ENCODE measurements at places on chromosomes 5 and 9.

GRCh38 chr5:66987949-66988838 lies 208.4 kb downstream of the CD180 start:
- DNase-seq, result no peak

- no peak for DNase-seq
Observed at GRCh38 chr9:136412962-136413361, 2.5 kb downstream of the PMPCA start.

DNA sequence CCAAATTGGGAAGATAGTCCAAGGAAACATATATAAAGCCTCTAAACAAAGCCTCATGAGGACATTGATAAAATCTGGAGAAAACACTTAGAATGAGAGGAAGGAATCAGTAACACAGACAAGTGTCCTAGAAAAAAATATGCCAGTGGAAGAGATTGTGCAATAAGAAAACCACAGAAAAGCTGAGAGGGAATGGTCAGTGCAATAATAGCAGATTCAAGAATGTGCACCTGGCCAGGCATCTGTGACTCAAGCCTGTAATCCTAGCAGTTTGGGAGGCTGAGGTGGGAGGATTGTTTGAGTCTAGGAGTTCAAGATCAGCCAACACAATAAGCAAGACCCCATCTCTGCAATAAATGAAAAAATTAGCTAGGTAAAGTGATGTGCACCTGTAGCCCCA lies 691.2 kb upstream of the CDH6 start:
- no peak for DNase-seq

GRCh38 chr9:114434878-114435311 lies 47.1 kb upstream of the AKNA start:
- DNase-seq, result no peak

- no peak for DNase-seq
Observed at GRCh38 chr5:120465436-120465961, 1.4 kb downstream of the PRR16 start.

Data from hypothalamus (tissue), 51 donors.